ENCODE measurements at places on chromosomes 16 and 17.

- no peak overlapping the region for H3K4me3 ChIP-seq
- no peaks in the 10 kb centered on the region for H3K27me3 ChIP-seq
- no peaks in the 10 kb centered on the region for H3K4me1 ChIP-seq
- H3K27ac ChIP-seq = no peak overlapping the region
Observed at GRCh38 chr16:1630450-1631213, 18.5 kb downstream of the CRAMP1 start.

- no peak overlapping the region for H3K4me3 ChIP-seq
- no peaks in the 10 kb centered on the region for H3K36me3 ChIP-seq
- DNase-seq = no peak
- no peaks in the 10 kb centered on the region for H3K27me3 ChIP-seq
- peaks cover 94% of the 10 kb centered on the region for H3K4me1 ChIP-seq
Observed at GRCh38 chr16:23502466-23502865, 7.8 kb downstream of the GGA2 start.

GRCh38 chr17:21174186-21174585 is 39.8 kb downstream of the TMEM11 start:
- no peak for DNase-seq
- H3K4me3 ChIP-seq = no peak overlapping the region
- peaks cover 15% of the 10 kb centered on the region for H3K4me1 ChIP-seq

DNA sequence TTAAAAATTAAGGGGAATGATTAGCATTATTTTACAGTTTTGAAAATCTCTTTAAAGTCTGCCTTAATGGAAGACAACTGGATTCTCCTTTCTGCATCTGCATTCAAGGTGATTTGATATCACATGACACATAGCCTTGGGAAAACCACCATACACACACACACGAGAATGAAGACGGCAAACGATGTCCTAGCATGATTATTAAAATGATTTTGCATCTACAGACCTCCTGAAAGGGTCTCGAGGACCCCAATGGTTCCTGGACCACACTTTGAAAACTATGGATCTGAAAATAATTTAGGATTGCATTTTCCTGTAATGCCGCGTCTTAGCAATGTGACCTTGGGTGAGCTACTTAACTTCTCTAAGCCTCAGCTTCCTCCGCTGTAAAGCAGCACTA is 11.8 kb upstream of the CHST4 start:
- no peak overlapping the region for H3K4me3 ChIP-seq
- DNase-seq = no peak
- no peak overlapping the region for H3K27ac ChIP-seq
- no peaks in the 10 kb centered on the region for H3K4me1 ChIP-seq
- H3K27me3 ChIP-seq = no peaks in the 10 kb centered on the region

- peak overlapping the region; percentile 40 for H3K27ac ChIP-seq
- H3K4me1 ChIP-seq = peaks cover 6% of the 10 kb centered on the region
- H3K27me3 ChIP-seq = no peaks in the 10 kb centered on the region
- peak; percentile 86 for DNase-seq
- H3K4me3 ChIP-seq = no peak overlapping the region
Observed at GRCh38 chr16:15041271-15042004, 14.4 kb downstream of the NTAN1 start.

- H3K27ac ChIP-seq = peak overlapping the region; percentile 93
- peak; percentile 89 for DNase-seq
- no peaks in the 10 kb centered on the region for H3K27me3 ChIP-seq
- peak overlapping the region; percentile 52 for H3K4me3 ChIP-seq
- H3K4me1 ChIP-seq = no peaks in the 10 kb centered on the region
Observed at GRCh38 chr17:43360376-43360738, 38.4 kb upstream of the ARL4D start.

DNA sequence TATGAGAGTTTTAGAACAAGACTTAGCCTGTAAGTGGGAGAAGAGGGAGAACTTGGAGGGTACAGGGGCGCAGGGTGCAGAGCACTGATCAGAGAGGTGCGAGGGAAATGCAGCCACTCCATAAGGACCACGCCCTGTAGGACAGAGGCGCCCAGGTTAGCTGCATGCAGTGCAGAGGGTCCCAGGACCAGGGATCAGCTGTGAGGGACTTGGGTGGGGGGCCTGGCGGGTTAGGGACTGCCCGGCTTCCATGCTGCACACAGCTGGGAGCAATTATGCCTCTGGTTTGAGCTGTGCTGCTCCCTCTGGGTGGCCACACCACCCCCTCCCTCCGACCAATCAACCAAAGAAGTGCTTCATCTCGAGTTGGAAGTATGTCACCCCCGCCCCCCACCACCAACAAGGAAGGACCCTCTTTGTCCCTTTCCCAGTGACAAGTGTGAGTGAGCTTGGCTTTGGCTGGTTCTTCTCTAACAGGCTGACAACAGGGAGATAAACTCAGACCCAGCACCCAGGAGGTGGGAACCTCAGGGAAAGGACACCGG is 22.2 kb upstream of the CLEC18A start:
- no peaks in the 10 kb centered on the region for H3K4me1 ChIP-seq
- no peak overlapping the region for H3K4me3 ChIP-seq
- H3K36me3 ChIP-seq = no peaks in the 10 kb centered on the region
- no peaks in the 10 kb centered on the region for H3K27me3 ChIP-seq

- peaks cover 11% of the 10 kb centered on the region for H3K36me3 ChIP-seq
- no peaks in the 10 kb centered on the region for H3K27me3 ChIP-seq
- no peak for DNase-seq
- no peaks in the 10 kb centered on the region for H3K4me1 ChIP-seq
- H3K4me3 ChIP-seq = no peak overlapping the region
Observed at GRCh38 chr17:16338391-16338790, 14.9 kb downstream of the CENPV start.

GRCh38 chr16:26120729-26121128 is 429.0 kb downstream of the HS3ST4 start:
- H3K36me3 ChIP-seq = no peaks in the 10 kb centered on the region
- DNase-seq = no peak
- H3K4me3 ChIP-seq = no peak overlapping the region
- no peak overlapping the region for H3K27ac ChIP-seq
- H3K27me3 ChIP-seq = no peaks in the 10 kb centered on the region

DNA sequence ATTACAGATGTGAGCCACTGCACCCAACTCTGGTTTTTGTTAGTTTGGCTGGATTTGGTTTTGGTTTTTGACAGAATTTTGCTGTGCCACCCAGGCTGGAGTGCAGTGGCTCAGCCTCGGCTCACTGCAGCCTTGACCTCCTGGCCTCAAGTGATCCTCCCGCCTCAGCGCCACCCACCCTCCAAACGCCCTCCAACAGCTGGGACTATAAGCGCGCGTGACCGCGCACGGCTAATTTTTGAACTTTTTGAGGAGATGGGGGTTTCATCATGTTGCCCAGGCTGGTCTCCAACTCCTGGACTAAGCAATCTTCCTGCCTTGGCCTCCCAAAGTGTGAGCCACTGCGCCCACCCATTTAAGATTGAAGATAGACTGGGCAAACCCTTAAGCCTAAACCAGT is 84.4 kb upstream of the RPRML start:
- H3K27me3 ChIP-seq = no peaks in the 10 kb centered on the region
- no peaks in the 10 kb centered on the region for H3K4me1 ChIP-seq
- H3K36me3 ChIP-seq = no peaks in the 10 kb centered on the region
- DNase-seq = no peak

GRCh38 chr17:7352910-7353635 is 1.1 kb downstream of the KCTD11 start:
- no peaks in the 10 kb centered on the region for H3K36me3 ChIP-seq
- no peaks in the 10 kb centered on the region for H3K27me3 ChIP-seq
- DNase-seq = no peak
- peaks cover 58% of the 10 kb centered on the region for H3K4me1 ChIP-seq
- H3K27ac ChIP-seq = no peak overlapping the region

- no peak for DNase-seq
- no peaks in the 10 kb centered on the region for H3K36me3 ChIP-seq
- H3K27ac ChIP-seq = peak overlapping the region; percentile 49
- no peaks in the 10 kb centered on the region for H3K27me3 ChIP-seq
- H3K4me1 ChIP-seq = peaks cover 20% of the 10 kb centered on the region
Observed at GRCh38 chr17:559551-560431, 154.8 kb downstream of the VPS53 start.

GRCh38 chr17:20123209-20123608 is 114.0 kb downstream of the SPECC1 start:
- H3K4me3 ChIP-seq = no peak overlapping the region
- peaks cover 6% of the 10 kb centered on the region for H3K4me1 ChIP-seq
- H3K27ac ChIP-seq = no peak overlapping the region

- peaks cover 80% of the 10 kb centered on the region for H3K27me3 ChIP-seq
- DNase-seq = no peak
- no peak overlapping the region for H3K27ac ChIP-seq
- no peak overlapping the region for H3K4me3 ChIP-seq
Observed at GRCh38 chr17:29021226-29021625, 15.4 kb upstream of the SEZ6 start.

DNA sequence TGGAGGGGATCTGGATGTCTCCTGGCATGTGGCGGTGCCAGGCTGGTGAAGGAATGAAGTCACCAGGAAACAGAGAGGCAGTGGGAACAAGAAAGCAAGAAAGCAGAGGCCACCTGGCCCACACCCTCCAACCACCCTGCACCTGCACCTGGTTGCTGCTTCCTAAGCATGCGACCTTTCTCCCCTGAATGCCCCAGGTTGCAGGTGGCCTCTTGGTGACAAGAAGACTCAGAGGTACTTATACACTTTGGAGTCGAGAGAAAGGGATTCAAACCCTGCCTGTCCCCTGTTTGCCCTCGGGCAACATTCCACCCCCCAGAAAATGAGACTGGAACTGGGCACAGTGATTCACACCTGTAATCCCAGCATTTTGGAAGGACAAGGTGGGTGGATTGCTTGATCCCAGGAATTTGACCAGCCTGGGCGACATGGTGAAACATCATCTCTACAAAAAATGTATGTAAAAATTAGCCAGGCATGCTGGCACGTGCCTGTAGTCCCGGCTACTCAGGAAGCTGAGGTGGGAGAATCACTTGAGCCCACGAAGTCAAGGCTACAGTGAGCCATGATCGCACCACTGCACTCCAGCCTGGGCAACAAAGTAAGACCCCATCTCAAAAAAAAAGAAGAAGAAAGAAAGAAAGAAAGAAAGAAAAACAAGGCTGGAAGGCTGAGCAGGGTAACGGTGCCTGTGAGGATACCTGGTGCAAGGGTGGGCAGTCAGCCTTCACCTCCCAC is 34.6 kb upstream of the TNRC6C start:
- H3K36me3 ChIP-seq = no peaks in the 10 kb centered on the region
- no peaks in the 10 kb centered on the region for H3K27me3 ChIP-seq

GRCh38 chr17:63032142-63032541 is 66.1 kb downstream of the TANC2 start:
- no peak overlapping the region for H3K27ac ChIP-seq
- no peak for DNase-seq
- H3K4me3 ChIP-seq = no peak overlapping the region
- no peaks in the 10 kb centered on the region for H3K27me3 ChIP-seq
- no peaks in the 10 kb centered on the region for H3K36me3 ChIP-seq
- no peaks in the 10 kb centered on the region for H3K4me1 ChIP-seq

- DNase-seq = no peak
- no peaks in the 10 kb centered on the region for H3K27me3 ChIP-seq
- H3K4me1 ChIP-seq = no peaks in the 10 kb centered on the region
- no peaks in the 10 kb centered on the region for H3K36me3 ChIP-seq
- no peak overlapping the region for H3K4me3 ChIP-seq
- no peak overlapping the region for H3K27ac ChIP-seq
Observed at GRCh38 chr17:44424828-44425461, 35.5 kb upstream of the ITGA2B start.

GRCh38 chr17:19646788-19647696 is 1.5 kb upstream of the ALDH3A2 start:
- no peaks in the 10 kb centered on the region for H3K27me3 ChIP-seq
- H3K36me3 ChIP-seq = no peaks in the 10 kb centered on the region
- DNase-seq = no peak
- peak overlapping the region; percentile 96 for H3K27ac ChIP-seq
- H3K4me3 ChIP-seq = peak overlapping the region; percentile 74

DNA sequence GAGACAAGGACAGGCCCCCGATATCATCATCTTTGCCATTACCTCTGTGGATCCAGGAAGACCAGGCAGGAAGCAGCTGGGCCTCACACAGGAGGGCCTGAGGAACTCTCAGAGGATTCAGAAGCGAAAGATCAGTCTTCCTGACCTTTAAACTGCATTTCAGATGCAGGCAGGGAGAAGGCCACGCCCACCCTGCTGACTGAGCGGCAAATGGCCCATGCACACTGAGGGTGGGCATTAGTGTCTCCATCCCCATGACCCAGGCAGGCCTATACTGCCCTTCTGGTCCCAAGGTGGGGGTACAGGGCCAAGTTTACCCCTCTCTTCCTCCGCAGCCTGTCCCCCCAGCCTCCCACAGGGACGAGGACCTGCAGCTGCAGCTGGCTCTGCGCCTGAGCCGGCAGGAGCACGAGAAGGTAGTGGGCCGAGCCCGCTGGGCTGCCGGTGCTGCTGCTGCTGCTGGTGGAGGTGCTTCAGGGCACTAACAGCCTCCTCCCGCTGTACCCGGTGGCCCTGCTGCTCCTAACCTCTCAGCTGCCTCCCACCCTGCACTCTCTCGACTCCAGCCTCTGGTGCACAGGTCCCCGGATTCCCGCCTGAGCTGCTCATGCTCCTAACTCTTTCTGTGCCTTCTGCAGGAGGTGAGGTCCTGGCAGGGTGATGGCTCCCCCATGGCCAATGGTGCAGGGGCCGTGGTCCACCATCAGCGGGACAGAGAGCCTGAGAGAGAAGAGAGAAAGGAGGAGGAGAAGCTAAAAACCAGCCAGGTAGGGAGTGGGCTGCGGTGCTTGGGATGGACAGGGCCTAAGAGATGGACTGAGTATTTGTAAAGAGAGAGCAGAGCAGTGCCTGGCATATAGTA is 6.2 kb downstream of the EPN3 start:
- no peaks in the 10 kb centered on the region for H3K27me3 ChIP-seq
- no peaks in the 10 kb centered on the region for H3K36me3 ChIP-seq
- no peak overlapping the region for H3K4me3 ChIP-seq

DNA sequence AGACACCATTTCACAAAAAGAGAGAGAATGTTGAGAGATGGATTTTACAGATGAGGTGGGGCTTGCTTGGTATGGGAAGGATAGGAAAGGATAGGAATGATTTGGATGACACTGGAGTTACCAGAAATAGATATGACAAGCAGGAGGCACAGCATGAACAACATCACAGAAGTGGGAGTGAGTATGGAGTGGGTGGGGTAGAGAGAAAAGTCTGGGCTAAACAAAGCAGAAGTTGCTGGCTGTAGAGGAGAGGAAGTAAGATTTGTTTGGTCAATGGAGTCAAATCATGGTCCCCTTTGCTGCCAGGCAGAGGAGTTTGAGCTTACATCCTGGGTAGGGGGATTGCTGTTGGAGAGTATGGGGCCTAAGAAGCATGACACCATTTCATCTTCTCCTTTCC is 101.7 kb downstream of the VAT1L start:
- no peaks in the 10 kb centered on the region for H3K36me3 ChIP-seq
- no peaks in the 10 kb centered on the region for H3K4me1 ChIP-seq
- DNase-seq = no peak
- no peaks in the 10 kb centered on the region for H3K27me3 ChIP-seq
- H3K27ac ChIP-seq = no peak overlapping the region

DNA sequence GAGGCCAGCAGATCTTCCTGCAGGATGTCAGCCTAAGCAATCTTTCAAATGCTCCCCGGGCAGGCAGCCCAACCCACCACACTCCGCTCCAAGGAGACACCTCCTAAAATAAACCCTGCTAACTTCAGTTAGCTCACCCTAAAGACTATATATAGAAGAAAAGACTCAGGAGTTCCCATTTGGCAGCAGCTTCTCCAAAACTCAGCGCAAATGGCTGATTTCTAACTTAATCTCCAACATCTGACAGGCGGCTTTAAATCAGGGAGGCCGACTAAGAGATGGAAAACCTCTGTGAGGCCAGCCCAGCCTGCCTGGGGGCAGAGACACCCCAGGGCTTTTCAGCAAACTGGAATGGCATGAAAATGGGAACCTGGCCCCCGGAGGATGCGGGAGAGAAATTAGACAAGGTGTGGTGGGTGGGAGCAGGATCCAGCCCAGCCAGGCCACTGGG is 91.6 kb downstream of the XYLT1 start:
- peak; percentile 67 for DNase-seq
- no peaks in the 10 kb centered on the region for H3K27me3 ChIP-seq
- H3K4me3 ChIP-seq = no peak overlapping the region
